ENCODE measurements at places on chromosomes 16 and 17.

GRCh38 chr16:69270395-69270794 lies 40.8 kb upstream of the VPS4A start:
- no peak for DNase-seq

GRCh38 chr16:85564277-85565051 lies 48.7 kb upstream of the GSE1 start:
- DNase-seq = no peak

DNA sequence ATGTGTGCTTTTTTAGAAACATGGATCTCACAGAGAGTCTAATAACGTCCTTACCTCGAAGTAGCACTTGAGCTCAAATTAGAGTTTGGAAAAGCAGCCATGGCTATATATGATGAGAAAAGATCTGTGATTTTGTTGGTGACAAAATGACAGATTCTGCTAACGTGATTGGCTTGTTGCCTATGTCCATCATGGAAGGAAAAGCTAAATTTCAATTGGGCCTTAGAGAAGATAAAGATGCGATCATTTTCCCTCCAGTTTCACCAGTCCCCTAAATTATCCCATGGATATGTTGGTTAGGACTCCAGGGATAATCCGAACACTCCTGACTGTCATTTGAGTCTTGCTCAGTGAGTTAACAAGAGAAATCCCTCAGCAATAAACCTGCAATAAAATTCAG lies 175.8 kb downstream of the C16orf95 start:
- no peak for DNase-seq

DNA sequence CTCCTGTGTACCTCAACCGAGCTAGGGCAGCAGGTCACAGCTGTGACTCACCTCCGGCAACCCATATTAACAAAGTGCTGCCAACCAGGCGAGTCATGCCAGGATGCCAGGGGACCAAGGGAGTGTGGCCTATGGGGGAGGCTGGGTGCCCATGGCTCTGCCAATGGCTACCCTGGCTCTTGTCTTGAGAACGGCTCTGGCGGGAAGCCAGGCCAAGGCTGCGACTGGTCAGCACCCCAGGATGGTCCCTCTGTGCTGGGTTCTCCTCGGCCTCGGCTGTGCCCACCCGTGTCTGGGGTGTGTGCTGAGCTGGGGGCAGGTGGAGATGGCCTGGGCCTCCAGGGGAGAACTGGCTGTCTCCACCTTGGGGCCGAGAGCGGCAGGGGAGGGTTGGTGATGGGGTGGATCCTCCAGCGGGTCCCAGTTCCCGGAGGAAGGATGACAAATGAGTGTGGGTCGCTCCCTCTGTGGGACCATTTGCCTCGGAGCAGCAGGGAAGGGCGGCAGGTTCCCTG lies 75.8 kb downstream of the MRC2 start:
- DNase-seq = no peak

- no peak for DNase-seq
Measured at GRCh38 chr16:87701505-87701921, 64.3 kb downstream of the KLHDC4 start.

GRCh38 chr17:80104321-80104955 lies 3.1 kb downstream of the GAA start:
- no peak for DNase-seq

- peak; percentile 10 for DNase-seq
Measured at GRCh38 chr17:13594762-13595598, 6.7 kb downstream of the HS3ST3A1 start.

DNA sequence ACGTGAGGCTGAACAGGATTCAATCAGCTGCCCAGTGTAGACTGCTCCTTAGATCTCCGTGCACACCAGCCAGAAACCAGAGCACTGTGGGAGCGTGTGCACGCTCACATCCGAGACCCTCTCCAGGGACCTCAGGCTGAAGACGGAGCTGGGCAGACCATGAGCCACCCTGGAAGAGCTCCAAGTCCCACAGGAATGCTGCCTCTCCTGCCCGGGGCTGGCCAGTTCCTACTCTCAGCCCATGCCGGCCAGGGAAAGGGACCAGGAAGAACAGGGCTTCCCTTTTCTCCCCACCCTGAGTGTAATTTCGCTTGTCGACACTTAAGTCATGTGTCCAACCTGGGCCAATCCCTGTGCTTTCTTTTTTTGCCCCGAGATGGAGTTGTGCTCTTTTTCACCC lies 6.9 kb downstream of the ALYREF start:
- no peak for DNase-seq

DNA sequence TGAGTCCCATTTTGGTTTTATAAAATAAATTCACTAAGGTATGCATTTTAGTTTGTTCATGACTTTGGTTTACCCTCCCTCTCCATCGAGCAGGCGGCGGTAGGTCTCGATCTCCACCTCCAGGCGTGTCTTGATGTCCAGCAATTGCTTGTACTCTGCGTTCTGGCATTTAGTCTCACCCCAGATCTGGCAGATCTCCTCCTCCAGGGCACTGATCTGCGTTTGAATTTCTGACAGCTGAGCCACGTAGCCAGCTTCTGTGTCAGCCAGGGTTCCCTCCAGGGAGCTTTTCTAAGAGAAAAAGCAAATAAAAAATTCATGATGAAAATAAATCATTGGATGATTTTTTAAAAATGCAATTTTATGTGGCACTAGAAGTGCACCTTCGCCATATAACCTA lies 4.2 kb downstream of the KRT24 start:
- DNase-seq = no peak

DNA sequence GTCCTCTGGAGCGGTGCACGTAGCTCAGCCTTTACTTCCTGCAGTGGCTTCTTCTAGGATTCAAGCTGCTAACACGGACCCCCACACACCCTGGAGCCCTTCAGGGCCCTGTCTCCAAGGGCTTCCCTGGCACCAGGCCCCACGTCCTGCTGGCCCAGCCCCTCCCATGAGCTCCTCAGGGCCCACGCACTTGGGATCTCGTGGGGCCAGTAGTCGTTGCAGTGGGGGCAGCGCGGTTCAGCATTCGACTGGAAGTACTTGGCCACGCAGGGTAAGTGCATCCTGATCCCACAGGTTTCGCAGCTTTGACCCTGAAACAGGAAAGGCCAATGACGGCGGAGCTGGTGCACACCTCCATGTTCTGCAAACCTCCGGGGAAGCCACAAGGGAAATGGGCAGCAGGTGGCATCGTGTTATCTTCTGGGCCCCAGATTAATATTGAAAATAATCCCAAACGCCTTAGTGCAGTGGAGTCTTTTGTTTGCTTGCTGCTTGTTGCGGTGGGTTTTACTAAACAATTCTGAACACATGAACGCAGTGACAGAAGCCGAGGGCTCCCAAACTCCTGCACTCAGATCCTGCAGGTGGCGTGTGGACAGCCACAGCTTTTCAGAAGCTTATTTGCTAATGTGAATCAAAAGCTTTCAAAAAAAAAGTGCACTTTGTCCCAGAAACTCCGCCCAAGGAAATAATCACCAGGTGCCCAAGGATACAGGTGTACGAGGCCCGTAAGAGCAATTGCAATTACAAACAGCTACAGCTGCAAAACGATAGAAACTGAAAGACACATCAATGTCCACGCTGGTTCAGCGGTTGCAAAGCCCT lies 22.4 kb downstream of the KDM8 start:
- DNase-seq = no peak

- DNase-seq = peak; percentile 74
Measured at GRCh38 chr17:4899341-4900230, at the start of gene C17orf107. Gene C17orf107, plus strand, starts transcription at chr17:4899536. Its CDS starts 227 bp downstream, at chr17:4899763.

GRCh38 chr17:4997302-4998026 lies at the start of the genes INCA1 and KIF1C:
Gene INCA1, minus strand, starts transcription at chr17:4997522. Its CDS starts 3,085 bp downstream, at chr17:4994437.
Gene KIF1C, plus strand, starts transcription at chr17:4997950. Its CDS starts 2,297 bp downstream, at chr17:5000247.
- DNase-seq = peak; percentile 93

- peak; percentile 29 for DNase-seq
Measured at GRCh38 chr17:3529817-3530741, 27.5 kb downstream of the TRPV3 start.

GRCh38 chr16:81797443-81797842 lies 18.4 kb downstream of the PLCG2 start:
- DNase-seq = no peak

DNA sequence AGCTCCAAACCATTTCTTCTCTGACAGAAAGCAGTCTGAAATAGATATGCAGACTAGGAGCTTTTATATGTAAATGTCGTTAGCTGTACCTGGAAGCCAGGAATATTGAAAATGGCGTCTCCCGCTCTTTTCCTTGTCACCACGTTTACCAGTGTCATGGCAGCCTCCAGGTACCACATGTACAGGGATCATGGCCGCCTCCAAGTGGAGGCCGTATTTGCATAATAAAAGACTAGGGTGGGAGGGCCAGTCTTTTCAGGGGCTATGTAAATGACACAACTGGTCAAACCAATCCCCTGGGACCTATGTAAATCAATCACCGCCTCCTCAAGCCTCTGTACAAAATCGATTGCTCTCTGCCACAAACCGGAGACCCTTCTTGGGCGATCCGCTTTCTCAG lies 54.3 kb downstream of the MYOCD start:
- no peak for DNase-seq

- DNase-seq = no peak
Measured at GRCh38 chr16:67529582-67530012, 968 bp downstream of the RIPOR1 start.

DNA sequence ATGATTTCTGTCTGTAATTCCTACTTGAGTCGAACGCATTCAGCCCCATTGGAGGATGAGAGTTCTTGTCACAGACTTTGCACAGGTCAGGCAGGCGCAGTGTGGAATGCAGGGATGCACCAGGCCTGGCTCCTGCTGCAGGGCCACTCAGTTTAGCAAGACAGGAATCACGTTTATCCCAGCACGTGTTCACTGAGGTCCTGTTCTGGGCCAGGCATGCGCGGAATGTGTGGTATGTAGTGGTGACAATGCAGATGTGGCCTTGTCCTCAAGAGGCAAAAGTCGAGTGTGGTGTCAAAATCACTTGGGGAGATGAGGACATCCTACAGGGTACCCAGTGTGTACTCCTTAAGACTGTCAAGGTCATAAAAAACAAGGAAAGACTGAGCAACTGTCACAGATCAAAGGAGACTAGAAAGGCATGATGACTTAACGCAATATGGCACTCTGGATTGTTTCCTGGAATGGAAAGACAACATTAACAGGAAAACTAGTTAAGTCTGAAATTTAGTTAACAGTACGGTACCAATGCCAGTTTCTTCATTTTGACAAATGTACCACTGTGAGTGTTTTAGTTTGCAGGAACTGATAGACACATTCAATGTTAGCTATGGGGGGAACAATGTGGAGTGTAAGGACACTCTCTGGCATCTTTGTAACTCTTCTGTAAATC lies 121.5 kb upstream of the ADAMTS18 start:
- no peak for DNase-seq

- no peak for DNase-seq
Measured at GRCh38 chr17:45372325-45372869, 55.6 kb upstream of the MAP3K14 start.

GRCh38 chr17:5789528-5789927 lies 205.2 kb upstream of the NLRP1 start:
- DNase-seq = no peak

DNA sequence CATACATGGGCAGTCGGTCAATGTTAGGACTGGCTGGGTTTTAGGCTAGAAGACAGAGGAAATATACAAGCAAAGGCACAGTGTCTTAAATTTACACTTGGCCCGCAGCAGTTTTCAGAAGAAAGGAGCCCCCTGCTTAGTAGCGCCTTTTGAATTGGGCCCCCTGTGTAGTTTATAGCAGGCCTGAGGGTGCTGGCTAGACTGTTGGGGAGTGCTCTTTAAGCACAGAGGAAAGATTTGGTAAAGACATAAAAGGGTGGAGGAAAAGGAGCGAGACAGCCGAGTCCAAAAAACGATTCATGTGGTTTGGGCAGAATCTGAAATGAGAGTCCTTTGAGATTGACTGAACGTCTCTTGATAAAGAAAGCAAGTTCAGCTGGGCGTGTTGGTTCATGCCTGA lies 10.6 kb downstream of the RMI2 start:
- DNase-seq = no peak

DNA sequence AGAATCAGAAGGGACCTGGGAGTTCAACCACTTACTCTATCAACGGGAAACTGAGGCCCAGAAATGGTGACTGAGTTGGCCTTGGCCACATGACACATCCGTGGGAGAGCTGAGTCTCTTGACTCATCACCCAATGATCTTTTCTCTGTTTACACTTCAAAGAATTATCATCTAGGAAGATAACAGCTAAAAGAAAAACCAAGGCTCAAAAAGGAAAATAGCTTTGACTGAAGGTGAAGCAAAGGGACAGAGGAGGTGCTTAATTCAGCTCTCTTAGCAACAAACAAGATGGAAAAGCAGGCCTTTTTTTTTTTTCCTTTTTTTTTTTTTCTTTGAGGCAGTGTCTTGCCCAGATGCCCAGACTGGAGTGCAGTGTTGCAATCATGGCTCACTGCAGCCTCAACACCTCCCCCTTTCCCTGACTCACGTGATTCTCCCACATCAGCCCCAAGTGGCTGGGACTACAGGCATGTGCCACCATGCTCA lies 16.7 kb downstream of the ERCC4 start:
- DNase-seq = no peak

DNA sequence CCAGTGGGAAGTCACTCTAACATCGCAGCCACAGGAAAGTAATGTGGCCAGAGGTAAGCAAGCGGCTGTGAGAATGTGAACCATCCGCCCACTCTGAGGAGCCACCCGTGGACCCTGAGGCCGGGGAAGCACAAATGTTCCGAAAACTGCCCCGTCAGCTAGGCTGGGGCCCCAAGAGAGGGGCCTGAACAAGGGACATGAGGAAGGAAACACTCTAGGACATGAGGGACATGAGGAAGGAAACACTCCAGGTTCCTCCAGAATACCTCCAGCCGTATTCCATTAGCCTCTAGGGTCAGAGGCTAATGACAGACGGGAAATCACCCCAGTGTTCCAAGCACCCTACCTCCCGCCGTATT lies 317 bp downstream of the TEFM start:
- no peak for DNase-seq

- DNase-seq = no peak
Measured at GRCh38 chr16:53213542-53213941, 158.8 kb downstream of the CHD9 start.

GRCh38 chr17:10058921-10059683 lies 139.3 kb downstream of the GAS7 start:
- DNase-seq = no peak

DNA sequence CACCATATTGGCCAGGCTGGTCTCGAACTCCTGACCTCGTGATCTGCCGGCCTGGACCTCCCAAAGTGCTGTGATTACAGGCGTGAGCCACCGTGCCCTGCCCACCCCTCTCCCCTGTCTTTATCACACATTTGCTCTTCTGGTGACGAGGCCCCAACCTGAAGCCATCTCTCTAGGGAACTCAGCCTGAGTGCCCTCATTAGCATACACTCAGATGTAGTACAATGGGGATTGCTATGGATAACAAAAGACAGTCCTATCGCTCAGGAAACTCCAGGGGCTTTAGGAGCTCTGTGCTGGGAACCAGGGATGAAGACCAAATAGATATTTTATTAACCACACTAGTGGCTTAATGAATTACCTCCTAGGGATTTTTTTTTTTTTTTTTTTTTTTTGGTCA lies 100.7 kb downstream of the MARF1 start:
- no peak for DNase-seq

GRCh38 chr17:46115699-46116098 lies 77.5 kb downstream of the KANSL1 start:
- no peak for DNase-seq

- DNase-seq = no peak
Measured at GRCh38 chr17:79203016-79203415, 128.4 kb downstream of the ENGASE start.

- peak; percentile 65 for DNase-seq
Measured at GRCh38 chr17:50783193-50783660, 15.9 kb upstream of the ANKRD40CL start.

GRCh38 chr17:8019665-8020650 lies 17.5 kb downstream of the GUCY2D start:
- no peak for DNase-seq

- DNase-seq = peak; percentile 81
Measured at GRCh38 chr17:10036511-10037061, 131.5 kb upstream of the RCVRN start.

Measured in caudate nucleus (tissue), 63 donors.